ENCODE measurements at places on chromosomes 5 and 9.

DNA sequence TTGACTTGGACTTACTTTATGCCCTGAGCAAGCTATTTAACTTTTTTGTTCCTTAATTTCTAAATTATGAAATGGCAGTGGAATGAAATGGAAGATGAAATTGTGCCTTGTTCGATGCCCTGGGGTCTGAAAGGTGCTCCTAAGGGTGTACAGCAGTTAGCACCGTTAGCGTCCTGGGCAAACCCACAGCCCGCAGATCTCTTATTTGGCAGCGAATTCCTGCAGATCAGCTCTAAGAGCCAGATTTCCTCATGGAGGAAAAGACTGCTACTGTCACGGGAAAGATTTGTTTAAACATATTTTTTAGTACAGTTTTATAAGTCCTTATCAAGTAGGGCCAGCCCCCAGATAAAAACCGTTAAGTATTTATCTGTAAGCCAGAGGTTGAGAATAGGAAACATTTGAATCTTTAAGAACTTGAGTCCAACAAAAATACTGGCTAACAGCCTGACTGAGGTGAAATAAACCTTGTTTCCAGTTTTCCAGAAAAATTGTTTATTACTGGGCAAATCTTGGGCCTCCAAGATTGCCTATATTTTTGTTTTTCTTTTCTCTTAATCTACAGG is 216.5 kb upstream of the DMRT1 start:
- no peak for DNase-seq

DNA sequence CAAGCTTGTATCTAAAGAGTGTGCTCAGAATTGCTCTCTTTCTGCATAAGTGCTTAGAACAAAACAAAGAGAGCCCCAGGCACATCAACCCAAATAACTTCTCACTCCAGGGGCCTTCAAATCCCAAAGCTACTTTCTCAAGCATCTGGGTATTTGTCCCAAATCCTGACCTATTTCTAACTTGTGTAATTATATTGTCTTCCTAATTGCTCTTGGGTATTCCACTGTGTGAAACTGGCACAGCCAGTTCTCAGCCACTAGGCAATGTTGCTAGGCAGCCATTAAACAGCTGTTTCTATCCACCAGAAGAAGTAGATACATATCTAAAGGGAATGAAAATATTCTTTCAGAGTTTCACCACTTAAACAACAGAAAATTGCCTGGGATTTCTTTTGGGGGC is 198.8 kb downstream of the PRELID2 start:
- no peak for DNase-seq

DNA sequence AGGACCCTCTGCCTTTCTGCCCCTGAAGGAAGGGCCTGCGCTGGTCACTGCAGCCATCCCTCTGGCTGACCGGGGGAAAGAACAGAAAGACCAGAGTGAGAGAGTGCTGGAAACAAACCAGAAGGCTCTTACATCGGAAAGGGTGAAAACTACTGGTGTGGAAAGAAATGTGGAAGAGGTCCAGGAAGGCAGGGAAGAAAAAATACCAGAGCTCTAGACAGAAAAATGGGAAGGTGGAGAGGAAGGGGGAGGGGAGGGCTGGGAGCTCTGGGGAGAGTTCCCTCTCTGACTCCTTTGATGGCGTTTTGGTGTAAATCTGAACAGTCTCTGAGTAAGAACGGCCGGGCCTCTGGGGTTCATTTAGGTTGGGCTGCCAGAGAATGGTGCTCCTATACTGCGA is 47.7 kb downstream of the COL23A1 start:
- no peak for DNase-seq

GRCh38 chr5:13653709-13654108 is 290.8 kb downstream of the DNAH5 start:
- no peak for DNase-seq

- DNase-seq: no peak
Observed at GRCh38 chr5:170430866-170431437, 41.8 kb upstream of the KCNMB1 start.

DNA sequence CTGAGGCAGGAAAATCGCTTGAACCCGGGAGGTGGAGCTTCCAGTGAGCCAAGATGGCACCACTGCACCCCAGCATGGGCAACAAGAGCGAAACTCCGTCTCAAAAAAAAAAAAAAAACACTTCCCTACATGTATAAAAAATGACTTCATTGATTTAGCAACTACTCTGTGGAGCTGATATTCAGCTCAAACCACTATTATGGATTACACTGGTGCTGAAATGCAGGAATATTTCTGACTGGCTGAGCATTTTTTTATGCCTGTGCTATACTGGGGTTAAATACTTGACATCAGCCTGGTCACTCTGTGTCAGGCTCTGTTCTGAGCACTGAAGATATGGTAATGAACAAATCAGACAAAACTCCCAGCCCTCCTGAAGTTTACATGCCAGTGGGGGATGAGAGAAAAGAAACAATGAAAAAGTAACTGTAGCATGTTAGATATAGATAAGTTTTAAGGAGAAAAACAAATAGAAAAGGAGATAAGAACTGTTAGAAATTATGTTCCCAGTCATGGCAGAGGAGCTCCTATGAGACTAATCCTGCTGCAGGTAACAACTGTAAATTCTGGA is 22.6 kb upstream of the TTC39B start:
- no peak for DNase-seq

- no peak for DNase-seq
Observed at GRCh38 chr5:13133951-13134350, 810.5 kb downstream of the DNAH5 start.

GRCh38 chr5:58987193-58987592 is 404.3 kb downstream of the RAB3C start:
- no peak for DNase-seq

- DNase-seq: no peak
Observed at GRCh38 chr5:66171349-66172344, 27.5 kb downstream of the SREK1 start.

- no peak for DNase-seq
Observed at GRCh38 chr5:96885518-96886338, 9.4 kb downstream of the ERAP2 start.

GRCh38 chr9:129624168-129624759 is 1.7 kb upstream of the NTMT1 start:
- DNase-seq: no peak

Data from stimulated activated CD8-positive, alpha-beta memory T cell treated with anti-CD3 and anti-CD28 coated beads, Interleukin-15, amount 100 ng/mL, for 48 hours (primary cell).